ENCODE measurements at places on chromosomes 3 and 15.
A peak's percentile ranks its signal among the peaks of the same experiment; 100 is the strongest.

DNA sequence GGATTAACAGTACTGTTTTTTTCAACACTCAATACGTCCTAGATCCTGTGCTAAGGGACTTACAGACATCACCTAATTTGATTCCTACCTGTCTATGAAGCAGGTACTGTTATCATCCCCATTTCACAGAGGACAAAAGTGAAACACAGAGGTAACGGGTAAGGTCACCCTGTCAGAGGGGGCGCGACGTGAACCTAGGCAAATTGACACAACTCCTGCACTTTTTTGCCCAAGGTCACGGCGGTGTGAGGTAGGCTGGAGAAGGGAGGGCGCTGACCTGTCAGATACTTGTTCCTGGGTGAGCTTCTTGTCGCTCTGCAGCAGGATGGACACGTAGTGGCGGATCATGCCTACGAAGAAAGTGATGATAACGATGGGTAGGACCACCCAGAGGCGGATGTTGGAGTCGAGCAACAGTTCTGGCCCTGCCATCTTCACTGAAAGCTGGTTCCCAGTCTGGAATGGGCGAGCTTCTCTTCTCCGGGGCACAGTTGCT is 363 bp downstream of the EMC3 start:
- no peak for DNase-seq

- no peak for DNase-seq
Observed at GRCh38 chr15:32733281-32733680, 15.5 kb downstream of the GREM1 start.

DNA sequence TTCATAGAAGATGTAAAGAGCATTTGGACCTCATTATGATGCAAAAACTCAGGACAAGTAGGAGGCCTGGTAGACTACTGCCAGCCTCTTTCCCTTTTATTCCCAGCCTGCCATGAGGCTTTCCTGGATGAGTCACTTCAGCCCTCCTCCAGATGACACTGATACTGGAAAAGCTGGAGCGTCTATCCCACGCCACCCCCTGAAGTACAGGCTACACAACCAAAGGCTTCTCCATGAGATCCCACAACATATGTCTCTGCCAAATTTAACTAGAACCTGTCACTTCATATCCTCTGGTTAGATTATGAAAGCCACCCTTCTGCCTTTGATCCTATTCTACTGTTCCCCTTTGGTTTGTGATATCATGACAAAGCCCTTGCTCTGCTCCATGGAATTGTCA is 56.1 kb upstream of the CPNE4 start:
- DNase-seq: no peak

- no peak for DNase-seq
Observed at GRCh38 chr3:50657407-50657806, 17.3 kb upstream of the DOCK3 start.

DNA sequence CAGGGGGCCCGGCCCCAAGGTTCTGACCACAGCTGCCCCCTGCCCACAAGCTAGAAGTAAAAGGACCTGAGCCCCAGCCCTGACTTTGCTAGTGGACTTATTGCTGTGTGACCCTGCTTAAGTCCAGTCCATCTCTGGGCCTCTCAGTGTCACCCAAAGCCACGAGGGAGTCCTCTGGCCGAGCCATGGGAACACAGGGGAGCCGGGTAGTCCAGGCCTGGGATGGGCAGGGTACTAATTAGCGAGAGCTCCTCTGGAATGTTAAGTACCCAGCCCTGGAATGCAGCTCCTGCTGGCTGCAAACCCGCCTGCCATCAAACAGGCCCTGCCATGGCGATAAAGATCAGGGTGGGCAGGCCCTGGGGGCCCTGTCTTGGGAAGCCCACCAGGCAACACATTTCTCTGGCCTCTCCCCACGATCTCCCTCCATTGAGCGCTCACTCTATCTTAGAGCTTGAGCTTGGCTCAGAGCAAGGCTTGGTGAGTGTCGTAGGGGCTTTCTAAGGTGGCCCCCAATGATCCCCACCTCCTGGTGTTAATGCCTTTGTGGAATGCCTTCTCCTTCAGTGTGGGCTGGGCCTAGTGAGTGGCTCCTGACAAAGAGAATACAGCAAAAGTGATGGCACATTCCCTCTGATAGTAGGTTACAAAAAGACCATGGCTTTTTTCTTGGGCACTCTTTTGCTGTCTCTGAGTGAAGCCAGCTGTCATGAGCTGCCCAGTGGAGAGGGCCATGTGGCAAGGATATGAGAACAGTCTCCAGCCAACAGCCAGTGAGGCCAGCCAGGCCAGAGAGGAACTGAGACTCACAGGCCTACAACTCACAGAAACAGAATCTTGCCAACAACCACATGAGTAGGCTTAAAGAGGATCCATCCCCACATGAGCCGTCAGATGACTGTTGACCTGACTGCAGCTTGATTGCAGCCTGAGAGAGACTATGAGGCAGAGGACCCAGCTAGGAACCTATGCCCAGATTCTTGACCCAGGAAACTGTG is 133.1 kb downstream of the SMAD6 start:
- no peak for DNase-seq

GRCh38 chr15:93195109-93195508 is 106.1 kb upstream of the RGMA start:
- DNase-seq: no peak

- DNase-seq: no peak
Observed at GRCh38 chr3:13207578-13207922, 134.3 kb upstream of the IQSEC1 start.

GRCh38 chr3:15933439-15934139 is 135.8 kb upstream of the ANKRD28 start:
- DNase-seq: no peak

DNA sequence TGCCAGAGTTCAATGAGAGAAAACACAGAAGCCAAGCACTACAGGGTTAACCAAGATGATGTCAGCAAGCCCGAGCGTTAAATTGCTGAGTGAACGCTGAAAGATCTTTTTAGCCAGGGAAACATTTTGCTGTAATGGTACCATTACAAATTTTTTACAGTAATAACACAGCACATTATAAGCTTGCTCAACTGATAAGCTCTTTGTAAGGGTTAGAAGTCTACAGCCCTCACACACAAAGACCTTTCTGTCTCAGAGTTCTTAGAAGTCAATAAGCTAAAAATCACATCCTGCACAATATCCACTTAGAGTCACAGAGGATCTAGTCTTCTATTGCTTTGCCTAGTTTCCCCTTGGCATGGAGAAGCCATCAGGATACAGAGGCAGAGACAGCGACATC is 29.9 kb downstream of the CHSY1 start:
- DNase-seq: no peak

DNA sequence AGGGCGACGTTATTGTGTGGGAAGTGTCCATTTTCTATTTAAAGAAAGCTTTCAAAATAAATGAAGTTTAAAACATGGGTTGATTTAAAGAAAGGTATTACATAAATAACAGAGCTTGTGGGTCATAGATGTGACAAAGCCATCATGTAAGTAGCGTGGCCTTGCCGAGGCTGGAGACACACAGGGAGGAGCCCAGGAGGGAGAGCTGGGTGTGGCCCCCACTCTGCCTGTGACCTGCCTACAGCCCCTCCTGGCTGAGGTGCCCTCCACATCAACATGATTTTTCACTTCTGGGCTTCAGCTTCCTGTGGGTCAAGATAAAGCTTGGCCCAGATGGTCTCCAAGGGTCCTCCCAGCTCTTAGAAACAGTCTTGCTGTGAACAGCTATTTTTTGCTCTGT is 12.5 kb upstream of the MGLL start:
- DNase-seq: no peak

GRCh38 chr15:51386486-51386885 is 45.0 kb downstream of the GLDN start:
- DNase-seq: no peak

GRCh38 chr15:32671339-32672325 is 30.1 kb downstream of the SCG5 start:
- DNase-seq: no peak

GRCh38 chr3:127255516-127255915 is 32.3 kb downstream of the PRR20G start:
- no peak for DNase-seq

GRCh38 chr3:40505599-40506462 is at the start of gene ZNF620:
ZNF620 (plus strand) TSS chr3:40506039; CDS start chr3:40506353, 314 bp downstream.
- peak; percentile 78 for DNase-seq

DNA sequence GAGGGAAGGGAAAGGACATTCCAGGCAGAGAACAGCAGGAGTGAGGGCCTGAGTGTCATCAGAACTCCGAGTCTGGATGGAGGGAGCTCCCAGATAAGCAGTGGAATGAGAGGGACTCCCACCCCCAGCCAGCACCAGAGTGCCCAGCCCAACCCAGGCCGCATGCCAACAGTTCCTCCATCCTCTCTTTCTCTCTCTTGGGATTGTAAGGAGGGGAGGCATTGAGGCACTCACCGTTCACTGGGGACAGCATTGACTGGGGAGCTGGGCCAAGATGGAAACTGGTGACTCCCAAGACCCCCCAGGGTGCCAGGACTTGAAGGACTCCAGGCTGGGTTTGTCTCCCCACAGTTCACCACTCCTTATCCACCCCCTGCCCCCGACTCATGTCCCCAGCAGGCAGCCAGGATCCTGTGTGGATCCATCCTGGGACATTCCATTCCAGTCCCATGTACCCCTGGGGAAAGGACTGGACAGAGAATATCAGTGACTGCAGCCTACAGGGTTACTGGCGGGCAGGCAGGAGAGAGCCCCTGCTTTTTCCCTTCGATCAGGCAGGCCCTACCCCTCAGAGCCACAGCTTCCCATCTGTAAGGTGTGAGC is 15.7 kb downstream of the PTH1R start:
- DNase-seq: no peak

DNA sequence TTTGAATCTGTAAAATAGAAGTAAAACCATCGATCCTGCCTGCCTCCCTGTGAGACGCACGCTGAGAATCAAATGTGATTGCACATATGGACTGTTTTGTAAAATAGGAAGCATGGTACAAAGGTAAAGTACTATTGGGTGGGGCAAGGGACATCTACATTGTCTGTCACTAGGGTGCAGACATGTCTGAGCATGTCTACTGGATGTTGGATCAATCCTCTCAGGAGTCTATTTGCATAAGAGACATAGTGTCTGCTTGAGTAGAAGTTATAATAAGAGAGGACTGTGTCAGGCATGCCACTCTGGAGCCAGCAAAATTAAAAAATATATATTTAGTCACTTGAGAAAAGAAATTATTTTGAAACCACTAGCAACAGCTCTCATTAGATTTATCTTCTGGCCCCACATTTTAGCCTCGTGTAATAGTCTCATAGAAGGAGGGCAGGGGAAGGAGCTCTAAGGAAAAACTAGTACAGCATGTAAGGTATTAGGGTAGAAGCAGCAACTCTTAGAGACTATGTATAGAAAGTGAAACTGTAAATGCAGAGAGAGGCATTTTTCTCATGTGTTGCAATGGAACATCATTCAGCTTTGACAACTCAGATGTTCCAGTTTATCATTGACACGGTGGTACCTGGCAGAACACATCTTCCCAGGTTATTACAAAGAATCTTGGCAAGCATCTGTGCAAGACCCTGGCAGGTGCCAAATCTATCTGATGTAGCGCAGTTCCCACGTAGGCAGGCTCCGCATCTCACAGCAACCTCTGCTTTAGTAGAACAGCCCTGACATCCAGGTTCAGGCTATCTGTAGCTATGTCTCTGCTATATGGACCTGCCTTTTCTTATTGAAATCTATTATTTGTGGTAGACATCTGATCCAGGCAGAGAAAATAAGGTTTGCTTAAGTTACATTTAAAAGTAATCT is 85.2 kb upstream of the CHL1 start:
- peak; percentile 24 for DNase-seq

DNA sequence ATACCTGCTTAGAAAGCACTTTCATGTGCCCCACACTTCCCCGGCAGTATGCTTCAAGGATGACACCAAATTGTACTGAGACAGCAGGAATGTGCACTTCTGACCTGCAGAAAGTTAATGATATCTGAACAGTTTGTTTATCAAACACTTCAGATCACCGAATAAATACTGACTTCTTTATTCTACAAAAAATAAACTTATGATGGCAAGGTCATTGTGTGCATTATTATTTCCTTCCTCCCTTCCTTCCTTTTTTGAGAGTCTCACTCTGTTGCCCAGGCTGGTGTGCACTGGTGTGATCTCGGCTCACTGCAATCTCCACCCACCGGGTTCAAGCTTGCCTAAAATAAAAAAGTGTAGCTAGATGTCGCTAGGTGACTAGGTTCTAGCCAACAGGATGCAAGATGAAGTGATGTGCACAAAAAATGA is 80.3 kb downstream of the FAIM start:
- no peak for DNase-seq

DNA sequence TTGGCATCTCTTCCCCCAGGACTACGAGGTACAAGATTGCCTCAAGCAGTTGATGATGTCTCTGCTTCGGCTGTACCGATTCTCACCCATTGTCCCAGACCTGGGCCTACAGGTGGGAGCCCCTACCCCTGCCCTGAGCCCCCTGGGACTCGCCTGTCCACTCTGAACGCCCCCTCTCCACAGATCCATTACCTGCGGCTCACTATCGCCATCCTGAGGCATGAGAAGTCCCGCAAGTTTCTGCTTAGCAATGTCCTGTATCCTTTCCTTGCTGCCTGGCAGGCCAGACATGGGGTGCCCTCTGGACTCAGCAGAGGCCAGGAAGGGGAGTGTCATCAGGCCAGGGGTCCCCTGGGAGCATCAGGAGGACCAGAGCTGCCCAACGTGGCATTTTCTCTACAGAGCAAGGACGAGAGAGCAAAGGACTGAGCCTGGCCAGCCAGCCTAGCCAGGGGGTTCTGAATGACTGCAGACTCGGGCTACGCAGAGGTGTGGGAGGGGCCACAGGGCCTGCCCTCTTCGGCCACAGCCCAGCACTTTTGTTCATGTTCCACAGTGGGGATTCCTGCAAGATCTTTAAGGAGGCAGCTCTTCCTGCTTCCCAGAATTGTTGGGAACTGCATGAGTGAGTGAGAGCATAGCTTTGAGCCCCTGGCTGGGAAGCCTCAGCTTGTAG is 11.2 kb downstream of the RNF123 start:
- DNase-seq: no peak

DNA sequence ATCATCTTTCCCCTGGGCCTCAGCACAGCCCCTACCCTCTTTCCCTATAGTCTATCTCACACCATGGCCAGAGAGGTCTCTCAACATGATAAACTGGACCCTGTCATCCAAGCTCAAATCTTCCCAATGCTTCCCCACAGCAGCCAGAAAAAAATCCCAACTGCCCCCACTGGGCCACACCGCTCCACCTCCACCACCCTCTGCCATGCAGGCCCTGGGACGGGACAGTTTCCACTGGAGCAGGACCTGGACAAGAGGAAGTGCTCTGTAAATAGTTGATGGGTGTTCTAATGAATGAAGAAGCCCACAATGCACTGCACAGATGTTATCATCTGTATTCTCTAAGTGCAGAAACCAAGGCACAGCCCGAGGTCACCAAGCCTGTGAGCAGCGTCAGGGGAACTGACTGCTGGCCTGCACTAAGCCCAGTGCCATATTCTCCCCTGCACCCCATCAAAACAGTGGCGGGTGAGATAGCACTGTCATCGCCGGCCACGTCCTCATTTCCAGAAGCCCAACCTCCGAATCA is 161.1 kb downstream of the NUP210 start:
- no peak for DNase-seq

GRCh38 chr3:9153904-9154619 is 95.4 kb downstream of the SRGAP3 start:
- DNase-seq: no peak

GRCh38 chr15:63474810-63475316 is 29.5 kb upstream of the USP3 start:
- DNase-seq: no peak

- DNase-seq: no peak
Observed at GRCh38 chr15:57251941-57252340, 124.4 kb upstream of the CGNL1 start.
